ENCODE measurements at places on chromosomes 3 and 15.

DNA sequence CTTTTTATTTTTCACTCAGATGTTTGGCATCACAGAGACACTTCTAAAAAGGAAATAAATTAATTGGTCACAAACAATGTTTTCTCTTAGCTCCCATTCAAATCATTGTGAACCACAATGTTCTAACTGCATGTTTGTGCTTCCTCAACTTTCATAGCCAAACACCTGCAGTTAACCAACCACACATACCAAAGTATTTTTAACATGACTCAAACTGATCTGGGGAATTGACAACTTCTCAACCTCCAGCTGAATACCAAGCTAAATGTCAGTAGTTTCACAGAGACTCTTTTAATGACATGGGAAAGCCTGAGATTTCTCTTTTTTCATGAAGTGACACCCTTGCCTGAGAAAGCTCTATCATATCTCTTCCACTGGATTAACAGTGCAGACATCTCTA is 217.9 kb upstream of the MME start:
- DNase-seq: no peak

DNA sequence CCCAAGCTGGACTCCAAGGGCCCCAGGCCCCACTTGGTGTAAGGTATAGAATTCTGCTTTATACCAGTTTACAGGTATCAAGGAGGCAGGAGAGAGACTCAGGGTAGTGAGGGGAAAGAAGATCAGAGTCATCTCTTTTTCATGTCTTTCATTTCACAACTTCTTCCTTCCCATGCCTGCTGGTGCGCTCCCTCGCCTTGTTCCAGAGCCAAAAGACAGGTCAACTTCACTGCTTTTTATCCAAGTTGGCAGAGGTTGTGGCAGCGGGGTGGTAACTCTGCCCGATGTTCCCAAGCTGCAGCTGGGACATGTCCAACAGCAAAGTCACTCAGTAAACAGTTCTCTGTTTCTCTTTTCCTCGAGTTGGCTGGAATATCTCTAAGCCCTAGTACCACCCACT is 86.3 kb upstream of the TCF12 start:
- DNase-seq: no peak

DNA sequence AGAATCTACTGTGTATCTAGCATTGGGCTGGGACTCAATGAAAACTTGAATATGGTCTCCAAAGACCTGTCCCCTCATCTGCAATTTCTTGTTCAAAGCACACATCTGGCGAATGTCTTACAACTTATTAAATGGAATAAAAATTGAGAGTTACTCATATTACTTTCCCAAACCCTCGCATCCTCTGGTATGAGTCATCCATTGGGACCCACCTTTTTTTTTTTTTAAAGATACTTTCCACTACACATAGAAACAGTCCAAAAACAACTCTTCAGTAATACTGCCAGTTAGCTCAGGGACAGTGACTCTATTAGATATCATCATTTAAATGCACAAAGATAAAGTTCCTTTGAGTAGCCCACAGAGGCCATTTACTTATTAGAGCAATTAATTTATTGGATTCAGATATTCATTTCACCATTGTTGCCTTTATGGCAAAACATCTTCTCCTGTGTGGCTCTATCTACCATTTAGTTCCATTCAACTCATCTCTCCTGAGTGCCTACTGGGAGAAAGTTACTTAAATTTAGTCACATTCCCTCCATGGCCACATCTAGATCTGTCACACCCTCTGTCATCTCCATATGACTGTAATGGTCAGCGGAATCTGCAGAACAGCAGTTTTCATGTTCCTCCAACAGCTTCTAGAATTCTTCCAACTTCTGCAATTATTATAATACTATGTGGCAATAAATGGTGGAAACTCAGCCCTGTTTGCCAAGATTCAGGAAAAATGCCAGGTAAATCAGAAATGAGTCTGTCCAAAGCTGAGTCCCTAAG is 77.9 kb upstream of the ARHGEF3 start:
- no peak for DNase-seq

DNA sequence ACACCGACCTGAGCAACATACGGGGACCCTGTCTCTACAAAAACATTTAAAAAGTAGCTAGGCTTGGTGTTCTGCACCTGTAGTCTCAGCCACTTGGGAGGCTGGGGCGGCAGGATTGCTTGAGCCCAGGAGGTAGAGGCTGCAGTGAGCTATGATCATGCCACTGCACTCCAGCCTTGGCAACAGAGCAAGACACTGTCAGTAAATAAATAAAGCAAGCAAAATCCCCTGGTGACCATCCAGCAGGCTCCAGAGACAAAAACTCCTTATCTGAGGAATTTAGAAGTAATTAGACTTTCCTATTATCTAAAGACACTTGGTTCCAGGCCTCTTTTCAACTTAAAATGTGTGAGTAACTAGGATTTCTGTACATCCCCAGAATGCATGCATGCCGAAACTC is 29.5 kb upstream of the ZNF774 start:
- DNase-seq: peak; percentile 58

DNA sequence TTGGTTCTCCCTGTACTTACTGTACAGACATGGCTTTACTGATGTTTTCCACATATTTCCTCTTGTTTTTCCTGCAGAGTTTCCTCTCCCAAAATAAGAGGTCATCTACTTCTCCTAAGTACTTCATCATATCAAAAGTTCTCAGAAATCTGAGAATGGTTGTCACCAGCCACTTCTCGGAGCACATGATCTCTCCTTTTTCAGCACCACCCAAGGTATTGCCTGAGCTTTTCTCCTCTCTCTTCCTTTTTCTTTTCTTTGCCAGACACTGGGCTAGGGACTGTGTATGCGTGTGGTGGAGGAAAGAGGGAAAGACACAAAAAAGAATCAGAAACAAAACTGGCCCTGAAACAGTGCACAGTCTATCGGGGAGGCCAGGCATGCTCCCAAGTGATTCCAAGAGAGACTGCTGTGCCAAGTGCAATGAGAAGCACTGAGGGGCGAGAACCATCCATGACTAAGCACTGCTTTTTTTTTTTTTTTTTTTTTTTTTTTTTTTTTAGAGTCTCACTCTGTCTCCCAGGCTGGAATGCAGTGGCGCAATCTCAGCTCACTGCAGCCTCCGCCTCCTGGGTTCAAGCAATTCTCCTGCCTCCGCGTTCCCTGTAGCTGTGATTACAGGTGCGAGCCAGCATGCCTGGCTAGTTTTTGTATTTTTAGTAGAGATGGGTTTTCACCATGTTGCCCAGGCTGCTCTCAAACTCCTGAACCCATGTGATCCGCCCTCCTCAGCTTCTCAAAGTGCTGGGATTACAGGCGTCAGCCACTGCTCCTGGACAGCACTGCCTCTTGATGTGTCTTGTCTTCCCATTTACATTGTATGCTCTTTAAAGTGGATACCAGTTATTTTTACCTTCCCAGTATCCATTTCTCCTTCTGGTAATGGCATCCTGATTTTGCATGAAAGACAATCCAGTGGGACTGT is 194.0 kb upstream of the FEZF2 start:
- peak; percentile 7 for DNase-seq

GRCh38 chr15:63260791-63261190 is 16.6 kb upstream of the APH1B start:
- no peak for DNase-seq

GRCh38 chr3:146164971-146165769 is 4.2 kb upstream of the PLOD2 start:
- DNase-seq: peak; percentile 32

GRCh38 chr3:88013592-88013991 is 45.2 kb downstream of the CGGBP1 start:
- DNase-seq: no peak

- no peak for DNase-seq
Observed at GRCh38 chr3:14518432-14518802, 21.7 kb downstream of the GRIP2 start.

DNA sequence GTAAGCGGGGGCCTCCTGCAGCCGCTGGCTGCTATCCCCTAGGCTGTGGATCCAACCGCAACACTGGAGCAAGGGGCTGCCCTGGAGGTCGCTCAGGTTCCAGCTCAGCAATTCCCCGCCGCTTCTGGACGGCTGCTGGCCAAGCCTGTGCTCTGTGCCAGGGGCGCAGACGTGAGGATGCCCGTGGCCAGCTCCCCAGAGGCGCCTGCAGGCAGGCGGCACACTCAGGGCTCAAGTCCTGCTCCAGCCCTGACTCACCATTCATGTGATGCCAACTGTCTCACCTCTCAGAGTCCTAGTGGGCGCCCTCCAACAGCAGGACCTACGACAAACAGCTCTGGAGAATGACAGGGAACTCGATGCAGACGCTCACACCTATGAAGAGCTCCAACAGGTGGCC is 31.6 kb downstream of the KLHL25 start:
- DNase-seq: no peak

GRCh38 chr3:193620057-193620456 is 27.0 kb downstream of the OPA1 start:
- DNase-seq: no peak

DNA sequence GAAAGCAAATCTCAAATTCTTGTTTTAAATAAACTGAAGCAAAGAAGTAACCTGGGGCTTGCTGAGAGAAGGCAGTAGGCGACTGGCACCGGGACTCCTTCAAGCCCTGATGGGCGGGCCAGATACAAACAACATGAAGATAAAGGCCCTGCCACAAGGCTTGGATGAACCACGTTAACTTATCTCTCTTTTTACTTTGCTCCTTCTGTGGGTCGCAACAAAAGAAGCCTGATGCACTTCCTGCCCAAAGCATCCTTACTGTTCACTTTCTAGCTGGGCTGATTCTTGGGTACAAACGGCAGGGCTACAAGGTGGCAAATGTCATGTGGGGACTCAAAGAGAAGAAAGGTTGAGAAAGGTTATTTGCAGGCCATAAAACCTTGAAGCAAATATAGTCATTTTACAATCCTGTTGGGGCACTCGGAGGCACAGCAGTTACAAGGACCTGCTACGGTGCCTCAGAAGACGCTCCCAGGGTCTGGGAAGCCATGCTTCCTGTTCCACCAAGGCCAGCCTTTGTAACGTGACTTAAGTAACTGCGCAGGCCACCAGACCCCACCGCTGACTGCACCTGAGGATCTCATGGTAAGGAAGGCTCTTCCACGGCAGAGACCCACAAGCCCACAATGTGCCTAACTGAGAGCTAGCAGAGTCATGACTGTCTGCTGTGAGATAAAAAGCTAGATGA is 71.1 kb downstream of the CHSY1 start:
- DNase-seq: no peak

DNA sequence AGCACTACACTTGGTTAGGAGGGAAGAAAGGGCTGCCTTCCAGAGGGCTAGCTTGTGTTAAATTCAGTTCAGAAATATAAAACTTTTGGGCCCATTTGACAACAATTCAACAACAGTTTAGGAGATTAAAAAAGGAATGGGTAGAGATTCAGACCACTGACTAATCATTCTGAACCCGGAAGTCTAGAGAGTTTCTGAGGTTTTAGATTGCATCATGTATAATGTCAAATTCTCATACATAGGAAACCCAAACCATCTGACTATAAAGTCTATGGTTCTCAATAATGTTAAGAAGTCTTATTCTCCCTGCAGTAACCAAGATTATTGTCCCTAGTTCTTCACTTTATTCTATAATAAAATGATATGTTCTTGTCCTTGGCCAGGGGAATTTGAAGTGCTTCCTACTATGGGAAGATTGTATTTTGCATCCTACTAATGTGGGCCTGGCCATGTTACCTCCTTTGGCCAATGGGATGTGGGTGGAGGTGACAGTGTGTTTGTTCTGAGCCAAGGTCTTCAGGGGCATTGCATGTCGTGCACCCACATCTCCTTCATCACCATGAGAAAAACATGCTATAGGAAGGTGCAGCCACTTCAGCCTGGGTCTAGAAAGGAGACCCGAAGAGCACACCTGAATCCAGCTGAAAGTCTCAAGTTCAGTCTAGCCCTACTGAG is 66.4 kb upstream of the CCNL1 start:
- no peak for DNase-seq

Data from ELF-1 (cell line).